Stimulated activated CD4-positive, alpha-beta T cell treated with anti-CD3 and anti-CD28 coated beads, Interleukin-4, amount 100 ng/mL, for 1 hour (primary cell): ENCODE measurements at places on chromosomes 2 and 18.

- DNase-seq = no peak
Observed at GRCh38 chr2:70663411-70663810, 104.6 kb downstream of the ADD2 start.

GRCh38 chr2:46951290-46952064, 35.9 kb upstream of the MCFD2 start:
- DNase-seq = no peak

DNA sequence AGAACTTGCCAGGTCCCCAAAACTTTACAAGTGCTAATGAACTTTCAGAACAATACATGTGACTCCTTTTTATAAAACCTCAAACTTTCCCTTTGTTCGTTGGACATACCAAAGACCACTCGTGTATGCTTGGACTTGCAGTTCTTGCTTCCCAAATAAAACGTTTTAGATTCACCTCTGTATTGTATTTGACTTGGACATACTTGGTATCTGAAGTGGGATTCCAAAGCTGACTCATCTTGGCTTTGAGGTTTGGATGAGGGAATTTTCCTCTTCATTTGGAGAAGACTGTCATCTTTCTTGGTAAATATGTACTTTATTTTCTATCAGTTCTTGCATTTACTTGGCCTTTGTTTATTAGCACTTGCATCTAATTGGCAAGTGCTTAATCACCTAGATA, 8.0 kb upstream of the CYB5A start:
- DNase-seq = no peak

- no peak for DNase-seq
Observed at GRCh38 chr18:61360404-61361383, 27.5 kb downstream of the CDH20 start.

DNA sequence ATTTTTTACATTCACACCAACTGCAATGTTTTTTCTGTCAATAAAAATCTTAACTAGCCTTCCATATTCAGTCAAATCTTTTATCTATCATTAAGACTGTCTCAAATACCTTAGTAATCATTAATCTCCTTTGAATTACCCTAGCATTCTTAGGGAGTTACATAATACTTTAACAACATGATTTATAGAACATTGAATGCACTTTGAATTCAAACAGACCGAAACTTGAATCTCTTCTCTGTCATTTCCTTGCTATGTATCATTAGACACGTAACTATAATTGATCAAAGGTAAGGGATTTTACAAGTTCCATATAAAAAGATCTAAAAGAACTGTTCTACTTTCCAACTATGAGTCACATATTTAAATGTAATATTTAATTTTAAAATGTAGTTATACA, 330.9 kb downstream of the RIT2 start:
- DNase-seq = no peak
